ENCODE measurements at places on chromosomes 1 and 21.

- DNase-seq: no peak
Observed at GRCh38 chr1:64743954-64744491, 852 bp upstream of the RAVER2 start.

DNA sequence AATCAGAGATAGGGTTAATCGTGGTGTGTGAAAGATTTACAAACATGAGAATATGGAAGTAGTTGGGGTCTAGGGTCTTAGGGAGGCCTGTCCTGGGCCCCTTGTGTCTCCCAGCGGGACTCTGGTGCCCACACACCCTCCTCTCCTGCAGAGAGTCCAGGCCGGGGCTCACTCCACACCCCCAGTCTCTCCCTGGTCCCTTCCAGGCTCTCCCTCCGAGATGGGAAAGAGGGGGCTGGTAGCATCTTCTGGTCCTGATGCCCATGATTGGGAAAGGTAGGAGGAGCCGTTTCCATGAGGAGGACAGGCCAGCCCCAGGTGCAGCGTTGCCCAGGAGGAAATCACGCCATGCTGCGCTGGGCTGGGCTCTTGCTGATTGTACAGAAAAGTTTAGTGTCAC lies 26.6 kb downstream of the PCNT start:
- no peak for DNase-seq

GRCh38 chr1:19373211-19374082 lies 61.3 kb downstream of the SLC66A1 start:
- no peak for DNase-seq

DNA sequence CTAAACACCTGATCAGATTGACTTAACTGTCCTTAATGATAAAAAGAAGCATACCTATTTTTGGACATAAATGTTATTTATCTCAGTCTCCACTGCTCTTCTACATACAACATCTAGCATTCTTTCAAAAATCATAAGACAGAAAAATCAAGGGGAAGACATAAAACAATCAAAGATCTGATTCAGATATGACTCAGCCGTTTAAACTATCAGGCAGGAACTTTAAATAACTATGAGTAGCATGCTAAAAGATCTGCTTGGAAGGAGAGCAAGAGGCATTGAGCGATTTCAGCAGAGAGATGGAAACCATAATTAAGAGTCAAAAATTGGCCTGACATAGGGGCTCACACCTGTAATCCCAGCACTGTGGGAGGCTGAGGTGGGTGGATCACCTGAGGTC lies 27.2 kb upstream of the SLC22A15 start:
- no peak for DNase-seq

GRCh38 chr1:211641044-211641800 lies 34.2 kb downstream of the NEK2 start:
- DNase-seq: no peak

- DNase-seq: no peak
Observed at GRCh38 chr1:226443033-226443432, 35.1 kb upstream of the PARP1 start.

GRCh38 chr1:214349781-214350180 lies 68.8 kb downstream of the SMYD2 start:
- no peak for DNase-seq

GRCh38 chr1:145786271-145786670 lies 37.6 kb downstream of the RNF115 start:
- DNase-seq: no peak

DNA sequence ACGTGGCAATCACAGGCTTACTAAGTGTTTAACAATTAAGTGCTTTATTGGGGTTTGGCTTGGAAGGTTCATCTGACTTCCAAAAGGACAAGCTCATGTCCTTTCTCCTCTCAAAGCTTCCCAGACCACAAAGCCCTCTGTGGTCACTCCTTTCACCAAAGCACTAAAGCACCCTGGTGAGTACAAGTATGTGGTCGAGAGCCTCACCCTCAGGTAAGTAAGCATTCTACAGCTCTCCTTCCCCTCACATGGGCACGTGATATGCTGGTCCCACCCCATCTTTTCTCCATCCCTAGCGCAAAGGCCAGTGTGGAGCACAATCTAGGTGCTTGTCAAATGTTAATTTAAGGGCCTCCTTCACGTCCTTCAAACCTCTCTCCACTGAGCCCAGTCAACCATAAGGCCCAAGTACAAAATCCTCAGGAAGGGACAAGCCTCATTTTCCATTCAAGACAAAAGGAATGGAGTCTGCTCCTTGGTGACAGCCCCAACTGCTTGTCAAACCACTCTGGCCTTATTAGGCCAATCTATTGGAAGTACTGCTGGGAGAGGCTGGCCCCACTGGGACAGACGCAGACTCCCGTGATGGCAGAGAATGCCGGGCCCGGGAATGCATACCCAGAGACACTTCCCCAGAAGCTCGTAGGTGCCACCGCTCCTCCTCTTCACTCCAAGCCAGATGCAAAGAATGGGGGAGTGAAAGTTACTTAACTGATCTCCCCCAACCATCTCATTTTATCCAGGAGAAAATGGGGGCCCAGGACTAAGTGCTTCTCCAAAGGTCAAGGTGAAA lies 7.8 kb downstream of the STMN1 start:
- no peak for DNase-seq

- no peak for DNase-seq
Observed at GRCh38 chr1:229278120-229278741, 7.3 kb downstream of the RAB4A start.

DNA sequence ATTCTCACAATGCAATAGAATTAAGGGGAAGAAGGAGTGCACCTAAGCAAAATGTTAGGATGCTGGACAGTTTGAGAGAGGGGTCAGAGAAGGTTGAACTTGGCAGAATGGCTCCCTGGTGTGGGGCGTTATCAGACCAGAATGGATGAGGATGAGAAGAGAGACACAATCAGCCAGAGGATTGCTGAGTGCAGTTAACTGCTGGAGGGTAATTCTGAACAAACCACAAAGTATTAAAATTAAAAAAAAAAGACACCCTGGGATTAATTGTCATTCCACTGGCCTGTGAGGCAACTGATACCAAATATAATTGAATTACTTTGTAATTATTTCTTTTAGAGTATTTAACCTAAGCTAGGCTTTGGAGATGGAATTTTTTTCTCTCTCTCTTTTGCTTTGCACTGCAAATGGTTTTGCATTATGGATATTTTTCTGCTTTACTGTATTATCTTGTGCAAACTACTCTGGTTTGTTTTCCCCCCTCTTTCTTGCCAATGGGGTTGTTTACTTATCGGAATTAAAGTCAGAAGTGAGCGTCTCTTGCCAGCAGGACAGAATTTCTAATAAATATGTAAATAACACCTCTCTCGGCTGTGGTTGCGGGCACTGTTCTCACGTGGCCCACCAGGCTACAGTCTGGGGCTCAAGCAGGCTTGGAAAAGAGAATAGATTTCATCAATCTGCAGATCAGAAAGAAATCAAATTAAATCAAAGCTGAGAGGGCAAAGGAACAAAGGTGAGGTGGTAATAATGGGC lies 572.9 kb upstream of the CAMK1G start:
- DNase-seq: no peak

GRCh38 chr1:152043870-152044269 lies 7.1 kb upstream of the S100A11 start:
- no peak for DNase-seq

GRCh38 chr1:23421753-23422240 lies 2.8 kb downstream of the TCEA3 start:
- DNase-seq: no peak

DNA sequence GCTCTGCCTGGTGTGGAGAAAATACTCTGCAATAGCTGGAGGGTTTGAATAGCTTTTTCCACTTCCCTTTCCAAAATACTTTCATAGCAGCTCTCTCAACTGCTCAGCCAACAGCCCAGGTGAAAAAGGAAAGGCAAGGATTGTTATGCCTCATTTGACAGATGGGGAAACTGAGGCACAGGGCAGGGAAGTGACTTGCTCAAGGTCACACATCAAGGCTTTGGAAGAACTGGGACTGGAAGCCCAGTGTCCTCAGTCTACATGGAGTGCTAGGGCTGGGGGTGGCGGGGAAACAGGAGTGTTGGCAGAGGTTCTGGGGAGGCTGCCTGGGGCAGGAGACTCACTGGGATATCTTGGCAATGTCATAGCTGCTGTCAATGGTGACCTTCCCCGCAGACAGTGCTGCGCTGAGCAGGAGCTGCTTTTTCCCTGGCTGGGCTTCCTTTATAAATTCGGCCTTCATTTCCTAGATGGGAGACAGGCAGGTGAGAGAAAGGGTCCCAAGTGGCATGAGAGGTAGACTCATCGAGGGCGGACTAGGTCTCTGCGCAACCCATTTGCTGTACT lies 4.0 kb downstream of the CHI3L1 start:
- no peak for DNase-seq

GRCh38 chr1:64199154-64199553 lies 4.3 kb upstream of the UBE2U start:
- no peak for DNase-seq

DNA sequence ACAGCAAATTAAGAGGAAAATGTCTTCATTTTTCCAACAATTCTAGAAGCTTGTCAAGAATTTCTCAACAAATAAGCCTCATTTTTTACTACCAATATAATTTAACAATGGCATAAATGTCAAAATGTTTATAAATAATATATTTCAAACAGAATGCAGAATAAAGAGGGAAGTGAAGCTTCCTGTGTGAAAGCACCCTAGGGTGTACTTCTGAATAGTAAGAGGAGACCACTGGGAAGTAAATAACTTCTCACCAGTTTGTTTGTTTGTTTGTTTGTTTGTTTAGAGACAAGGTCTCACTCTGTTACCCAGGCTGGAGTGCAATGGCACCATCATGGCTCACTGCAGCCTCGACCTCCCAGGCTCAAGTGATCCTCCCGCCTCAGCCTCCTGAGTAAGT lies 244.3 kb downstream of the SLC45A1 start:
- no peak for DNase-seq

GRCh38 chr1:40151457-40152079 lies 9.6 kb upstream of the RLF start:
- no peak for DNase-seq

DNA sequence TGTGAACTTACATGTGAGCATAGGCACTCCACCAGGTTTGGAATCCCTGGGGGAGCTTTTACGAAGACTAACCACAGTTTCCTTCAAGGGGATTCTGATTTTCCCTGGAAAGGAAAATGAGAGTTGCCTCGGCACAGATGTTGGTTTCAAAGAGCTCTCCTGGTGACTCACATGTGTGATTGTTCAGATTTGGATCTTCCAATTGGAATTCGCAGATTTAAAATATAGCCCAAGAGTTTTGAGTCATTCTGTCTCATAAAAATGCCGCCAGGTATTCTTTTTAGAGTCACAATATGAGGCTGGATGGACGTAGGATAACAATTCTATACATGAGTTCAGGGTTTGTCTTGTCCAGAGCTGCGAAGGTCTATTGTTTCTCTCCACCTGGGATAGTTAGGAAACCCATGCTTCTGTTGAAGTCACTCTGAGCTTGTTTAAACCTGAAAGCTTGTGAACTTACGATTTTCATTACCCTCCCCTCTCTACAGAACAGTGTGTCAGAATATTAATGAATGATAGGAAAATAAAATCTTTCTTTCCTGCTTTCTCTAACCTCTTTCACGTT lies 64.9 kb downstream of the TGFB2 start:
- no peak for DNase-seq

DNA sequence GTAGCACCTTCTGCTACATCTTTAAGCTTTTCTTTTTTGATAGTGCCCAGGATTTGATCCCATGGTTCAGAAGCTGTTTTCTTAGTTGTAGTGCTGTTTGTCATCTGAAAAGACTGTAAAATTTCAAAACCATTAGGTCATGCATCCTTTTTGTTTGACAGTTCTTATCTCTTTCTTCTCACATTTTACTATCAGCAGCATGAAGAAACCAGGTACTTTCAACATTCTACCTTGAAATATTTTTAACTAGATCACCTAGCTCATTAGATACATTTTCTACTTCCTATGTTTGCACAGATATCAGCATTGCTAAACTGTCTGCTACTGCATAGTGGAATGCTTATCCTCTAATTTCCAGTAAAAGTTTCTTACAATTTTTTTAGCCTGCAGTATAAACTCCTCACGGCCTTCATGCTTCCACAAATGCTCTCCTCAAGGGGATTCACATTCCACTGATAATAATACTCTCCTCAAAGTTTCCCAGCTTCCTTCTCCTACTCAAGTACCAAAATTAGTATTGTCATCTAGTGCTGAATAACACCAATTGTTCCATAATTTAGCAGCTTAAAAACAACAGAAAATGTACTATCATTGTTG lies 243.9 kb upstream of the ZRANB2 start:
- no peak for DNase-seq

- DNase-seq: no peak
Observed at GRCh38 chr1:218371927-218372672, 27.0 kb downstream of the TGFB2 start.

DNA sequence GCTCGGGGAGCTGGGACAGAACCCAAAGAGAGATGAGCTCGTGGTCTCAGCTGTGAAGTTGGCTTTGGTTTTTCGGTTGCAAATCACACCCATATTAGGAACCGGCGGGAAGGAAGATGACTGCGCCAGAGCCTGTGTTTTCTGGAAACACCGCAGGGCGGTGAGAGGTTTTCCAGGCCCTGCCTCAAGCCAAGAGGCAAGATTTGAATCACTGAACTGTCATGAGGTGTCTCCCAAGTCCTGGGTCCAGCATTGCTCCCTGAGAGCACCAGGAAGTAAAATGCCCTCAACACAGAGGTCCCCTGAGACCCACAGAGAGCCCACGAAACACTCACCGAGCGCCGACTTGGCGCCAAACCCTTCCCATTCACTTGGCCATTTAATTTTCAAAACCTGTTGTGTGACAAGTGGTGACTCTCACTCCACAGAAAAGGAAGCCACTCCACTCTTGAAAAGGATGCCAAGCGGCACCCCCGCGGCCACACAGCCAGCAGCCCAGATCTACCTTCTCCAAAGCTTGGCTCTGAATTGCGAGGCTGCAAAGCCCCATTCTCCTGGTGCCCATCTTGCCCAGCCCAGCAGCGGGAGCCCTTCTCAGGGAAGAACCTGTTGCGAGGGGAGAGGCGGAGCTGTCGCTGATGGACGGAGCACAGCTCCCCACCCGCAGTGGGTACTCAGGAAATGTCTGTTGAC lies 99.0 kb upstream of the RUNX3 start:
- DNase-seq: no peak

GRCh38 chr1:147171399-147172167 lies 687 bp downstream of the PRKAB2 start:
- no peak for DNase-seq

- DNase-seq: no peak
Observed at GRCh38 chr21:24046829-24047443, 1560.3 kb downstream of the MRPL39 start.

GRCh38 chr1:61654067-61654466 lies 70.9 kb downstream of the TM2D1 start:
- DNase-seq: no peak

GRCh38 chr1:51280321-51280978 lies 44.4 kb downstream of the RNF11 start:
- no peak for DNase-seq

GRCh38 chr1:194795917-194796593 lies 1609.6 kb upstream of the B3GALT2 start:
- no peak for DNase-seq

DNA sequence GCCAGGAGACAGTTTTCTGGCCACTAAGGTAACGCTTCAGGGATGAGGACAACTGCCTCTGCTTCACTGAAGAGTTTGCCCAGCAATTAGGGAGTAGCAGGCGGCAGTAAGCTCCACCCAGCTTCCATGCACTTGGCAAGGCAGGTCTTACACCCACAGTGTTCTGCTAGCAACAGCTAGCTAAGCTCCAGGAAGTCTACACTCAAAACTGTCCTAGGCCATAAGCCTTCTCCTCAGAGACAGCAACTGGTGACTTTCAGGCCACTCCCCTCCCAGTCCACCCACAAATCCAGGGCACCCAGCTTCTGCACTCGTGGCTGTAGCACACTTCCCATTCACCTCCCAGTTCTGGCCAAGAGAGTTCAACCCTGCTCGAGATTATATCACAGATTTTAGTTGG lies 47.3 kb downstream of the KMO start:
- no peak for DNase-seq

Measured in stimulated activated CD4-positive, alpha-beta T cell treated with anti-CD3 and anti-CD28 coated beads, Interleukin-1b, Interleukin-23, amount 100 ng/mL, for 24 hours (primary cell).